PC-9 (cell line): ENCODE measurements at places on chromosomes 7 and 10. TPM values are rescaled to one million over a fixed set of nuclear protein-coding genes. Genes with fewer than 3 reads are reported as not detected.

Gene SHLD2
- total RNA-seq, result 11.3 and 15.9 TPM in 2 replicates

DNA sequence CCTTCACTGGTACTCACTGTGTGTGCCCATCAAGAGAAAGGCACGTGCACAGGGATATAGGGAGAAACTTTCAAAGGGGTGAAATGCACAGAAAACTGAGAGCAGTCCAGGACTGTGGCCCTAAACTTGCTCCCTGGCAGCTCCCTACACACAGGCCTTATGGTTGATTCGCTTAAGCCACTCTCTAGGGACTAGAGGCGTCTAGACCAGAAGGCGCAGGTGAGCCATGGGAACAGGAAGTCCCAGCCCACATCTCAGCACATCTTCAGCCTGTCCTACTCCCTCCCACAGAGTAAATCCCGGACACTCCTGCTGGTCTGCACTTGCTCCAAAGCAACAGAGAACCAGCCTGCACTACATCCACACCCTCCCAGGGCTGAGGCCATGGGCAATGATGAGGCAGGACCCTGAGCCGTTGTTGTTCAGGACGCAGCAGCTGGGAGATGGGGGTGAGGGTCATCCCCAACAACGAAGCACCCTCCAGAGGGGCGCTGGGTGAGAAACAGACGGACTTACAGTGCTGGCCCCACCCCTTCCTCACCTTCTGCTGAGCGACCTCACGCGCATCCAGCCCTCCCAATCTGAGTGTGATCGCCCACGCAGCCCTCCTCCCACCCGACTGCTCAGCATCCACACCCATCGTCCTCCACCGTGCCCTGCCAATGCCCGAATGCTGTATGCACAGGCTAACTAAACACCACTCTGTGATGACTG, 109.3 kb downstream of the TNS3 start:
- H3K36me3 ChIP-seq, result peaks cover 59% of the 10 kb centered on the region
- DNase-seq, result no peak
- H3K27me3 ChIP-seq, result no peaks in the 10 kb centered on the region
- H3K4me3 ChIP-seq, result no peak overlapping the region
- no peak overlapping the region for H3K27ac ChIP-seq

- H3K4me1 ChIP-seq, result no peaks in the 10 kb centered on the region
- H3K36me3 ChIP-seq, result no peaks in the 10 kb centered on the region
- peaks cover 25% of the 10 kb centered on the region for H3K27me3 ChIP-seq
Measured at GRCh38 chr10:117175215-117175900, 21.9 kb upstream of the KCNK18 start.

Gene HOGA1
- 3.4 and 4.4 TPM in 2 replicates for total RNA-seq

DNA sequence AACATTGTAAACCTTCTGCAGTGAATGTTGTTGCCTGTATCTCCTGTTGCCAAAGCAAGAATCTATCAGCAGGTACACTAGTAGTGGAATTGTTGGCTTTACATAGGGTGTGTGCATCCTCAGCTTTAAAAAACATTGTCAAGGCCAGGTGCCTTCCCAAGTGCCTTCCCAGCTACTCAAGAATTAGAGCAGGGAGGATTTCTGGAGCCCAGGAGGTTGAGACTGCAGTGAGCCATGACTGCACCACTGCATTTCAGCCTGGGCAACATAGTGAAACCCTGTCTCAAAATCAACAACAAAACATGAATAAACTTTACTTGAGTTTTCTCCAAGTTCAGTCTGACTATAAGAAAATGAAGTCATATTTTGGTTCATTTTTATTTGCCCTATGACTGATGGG, 217.3 kb downstream of the CCSER2 start:
- peaks cover 17% of the 10 kb centered on the region for H3K27me3 ChIP-seq
- H3K4me1 ChIP-seq, result no peaks in the 10 kb centered on the region; the same call in 1 of the 2 replicates
- DNase-seq, result no peak
- H3K27ac ChIP-seq, result no peak overlapping the region
- no peaks in the 10 kb centered on the region for H3K36me3 ChIP-seq

Gene ANKRD1
- total RNA-seq, result 3.9 and 6.7 TPM in 2 replicates

Gene PTF1A
- total RNA-seq, result not detected in 2 replicates
